ENCODE measurements at places on chromosomes 13 and 19. TPM values are rescaled to one million over a fixed set of nuclear protein-coding genes. Genes with fewer than 3 reads are reported as not detected.

The CRB3 gene
- 5.4 TPM for total RNA-seq

The CEACAM1 gene
- total RNA-seq = 2.3 TPM

The TMEM59L gene
- 6.1 TPM for total RNA-seq

The RAB20 gene
- 1.4 TPM for total RNA-seq

The PIBF1 gene
- 4.2 TPM for total RNA-seq

Measured in A549 treated with ZK216348 at 1 μM for 4 hours (cell line).